ENCODE measurements at places on chromosomes 11 and 22.

- DNase-seq = no peak
Measured at GRCh38 chr11:78392854-78393253, 24.8 kb downstream of the GAB2 start.

- no peak for DNase-seq
Measured at GRCh38 chr22:36982136-36982535, 37.1 kb downstream of the TST start.

DNA sequence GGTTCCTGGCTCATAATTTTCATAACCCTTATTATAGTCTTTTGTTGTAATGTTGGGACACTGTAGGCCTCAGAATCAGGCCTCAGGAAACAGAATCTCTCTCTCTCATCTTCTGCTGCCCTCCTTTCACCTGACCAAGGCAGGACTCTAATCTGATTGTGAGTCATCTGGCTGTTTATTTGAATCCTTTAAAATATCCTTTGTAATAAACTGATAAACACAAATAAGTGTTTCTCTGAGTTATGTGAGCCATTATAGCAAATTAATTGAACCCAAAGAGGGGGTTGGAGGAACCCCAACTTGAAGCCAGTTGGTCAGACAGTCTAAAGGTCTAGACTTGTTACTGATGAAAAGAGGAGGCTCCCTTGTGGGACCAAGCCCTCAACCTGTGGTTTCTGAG, 30.6 kb downstream of the ACER3 start:
- DNase-seq = no peak

- no peak for DNase-seq
Measured at GRCh38 chr22:18063306-18063705, 14.5 kb upstream of the PEX26 start.

DNA sequence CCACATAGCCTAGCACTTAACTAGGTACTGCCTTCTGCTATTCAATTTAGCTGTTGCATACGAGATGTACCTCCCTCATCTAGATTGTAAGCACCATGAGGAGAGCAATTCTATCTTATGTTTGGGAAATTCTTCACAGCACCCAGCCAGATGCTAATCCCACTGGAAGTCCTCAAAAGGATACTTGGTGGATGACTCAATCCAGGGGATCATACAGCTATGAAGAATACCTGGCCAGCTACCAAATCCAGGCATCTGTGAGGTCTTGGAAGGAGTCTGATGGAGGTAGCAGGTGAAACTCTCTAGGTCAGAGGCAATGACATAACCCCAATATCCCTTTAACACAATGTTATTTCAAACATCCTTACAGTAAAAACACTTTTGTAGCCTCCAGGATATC, 167.8 kb upstream of the NCAM1 start:
- DNase-seq = no peak

- no peak for DNase-seq
Measured at GRCh38 chr11:67384851-67385366, 6.9 kb upstream of the RAD9A start.

DNA sequence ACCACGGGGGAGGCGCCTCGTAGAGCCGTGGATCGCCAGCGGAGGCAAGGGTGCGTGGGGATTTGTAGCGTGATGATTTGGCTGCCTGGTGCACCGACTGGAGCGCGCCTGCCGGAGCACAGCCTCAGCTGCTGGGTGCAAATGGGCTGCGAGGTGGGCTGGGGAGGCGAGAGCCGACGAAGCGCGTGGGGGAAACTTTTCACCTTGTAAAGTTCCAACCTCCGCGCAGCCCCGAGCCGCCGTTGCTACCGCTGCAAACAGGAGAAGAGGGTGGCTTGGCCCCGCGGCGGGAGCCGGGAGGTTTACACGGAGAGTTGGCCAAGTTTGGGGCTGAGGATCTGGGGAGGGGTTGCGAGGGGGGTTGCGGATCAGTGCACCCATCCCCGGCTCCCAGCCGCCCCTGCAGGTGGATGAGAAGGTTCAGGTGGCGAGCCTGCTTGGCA, 528 bp downstream of the FAT3 start:
- DNase-seq = no peak
